ENCODE measurements at places on chromosomes 5 and 9. TPM values are rescaled to one million over a fixed set of nuclear protein-coding genes. Genes with fewer than 3 reads are reported as not detected.

ZNF879 gene
- 4.7 TPM for total RNA-seq

REEP2 gene
- total RNA-seq, result 1.4 TPM

ASS1 gene
- total RNA-seq, result 5.9 TPM

SPINK7 gene
- not detected for total RNA-seq

LHFPL2 gene
- total RNA-seq, result 49.2 TPM

SNAPC3 gene
- 44.5 TPM for total RNA-seq

PLAC8L1 gene
- not detected for total RNA-seq

TSSK1B gene
- not detected for total RNA-seq

CSF1R gene
- not detected for total RNA-seq

MEGF10 gene
- total RNA-seq, result 0.97 TPM

GLRA1 gene
- not detected for total RNA-seq

PCDHGC5 gene
- total RNA-seq, result not detected

IL3 gene
- total RNA-seq, result not detected

DBH gene
- not detected for total RNA-seq

OR1L1 gene
- not detected for total RNA-seq

SPINK4 gene
- not detected for total RNA-seq

MYOT gene
- total RNA-seq, result not detected

TEX48 gene
- not detected for total RNA-seq

SLC22A4 gene
- 3.6 TPM for total RNA-seq

All from epithelial cell of umbilical artery (primary cell).